ENCODE measurements at places on chromosomes 3 and 15. TPM values are rescaled to one million over a fixed set of nuclear protein-coding genes. Genes with fewer than 3 reads are reported as not detected.

Gene CCR3
- not detected for total RNA-seq

Gene RTP1
- total RNA-seq = not detected

Gene FBXW12
- total RNA-seq = not detected

Gene DGKG
- 2.5 TPM for total RNA-seq

Gene DUOXA1
- 0.29 TPM for total RNA-seq

Gene STRA6
- total RNA-seq = 0.36 TPM

Gene NUTM1
- total RNA-seq = under 0.01 TPM

Gene ATG3
- total RNA-seq = 67.2 TPM

Gene CD200R1
- under 0.01 TPM for total RNA-seq

Gene TGM5
- total RNA-seq = not detected

Gene CP
- 0.88 TPM for total RNA-seq

Gene DAZL
- not detected for total RNA-seq

Gene FEZF2
- not detected for total RNA-seq

Gene RHOV
- not detected for total RNA-seq

Gene TBCCD1
- 20.0 TPM for total RNA-seq

Gene SEC11A
- 200 TPM for total RNA-seq

Gene POTEB3
- not detected for total RNA-seq

Data from osteoblast (primary cell).